ENCODE measurements at places on chromosomes 12 and 14.

DNA sequence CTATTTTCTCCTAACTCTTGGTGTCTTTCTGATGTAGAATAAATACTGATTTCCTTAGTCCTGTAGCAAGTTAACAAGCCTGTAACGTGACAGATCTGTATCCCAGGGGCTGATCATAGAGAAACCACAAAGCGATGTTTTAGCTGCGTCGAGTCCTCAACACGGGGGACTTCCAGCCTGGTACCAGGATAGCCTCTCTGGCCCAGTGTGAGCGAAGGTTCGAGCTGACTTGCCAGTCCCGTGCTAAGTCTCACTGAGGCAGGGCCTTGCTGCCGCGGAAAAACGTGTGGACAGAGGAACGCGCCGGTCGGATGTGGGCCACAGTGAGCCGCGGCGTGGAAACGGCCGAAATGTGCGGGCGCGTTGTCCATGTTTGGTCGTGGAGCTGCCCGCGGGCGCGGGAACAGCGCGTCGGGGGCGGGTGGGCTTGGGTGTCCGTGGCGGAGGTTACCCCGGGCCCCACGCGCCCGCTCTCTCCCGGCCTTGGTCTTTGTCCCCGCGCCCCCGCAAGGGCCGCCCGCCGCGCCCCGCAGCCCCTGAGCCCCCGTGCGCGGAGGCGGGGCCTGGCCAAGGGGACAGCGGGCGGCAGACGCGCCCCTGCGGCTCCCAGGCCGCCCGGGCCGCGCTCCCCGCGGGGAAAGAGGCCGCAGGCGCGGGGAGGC, 531 bp upstream of the EML1 start:
- DNase-seq = no peak

DNA sequence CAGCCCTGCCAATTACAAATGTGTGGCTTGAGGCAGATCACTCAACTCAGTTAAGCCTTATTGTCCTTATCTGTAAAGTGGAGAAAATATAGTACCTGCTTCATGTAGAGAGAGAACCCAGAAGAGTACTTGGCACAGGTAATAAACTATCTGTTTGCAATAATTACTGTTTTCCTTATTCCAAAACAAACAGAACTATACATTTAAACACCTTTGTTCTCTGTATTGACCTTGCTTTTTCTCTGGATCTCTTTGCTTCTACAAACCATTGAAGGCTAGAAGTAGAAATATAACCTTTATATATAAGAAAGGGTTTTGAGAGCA, 70.8 kb upstream of the SRSF5 start:
- no peak for DNase-seq

GRCh38 chr14:84112589-84112988, 1417.4 kb upstream of the FLRT2 start:
- no peak for DNase-seq

DNA sequence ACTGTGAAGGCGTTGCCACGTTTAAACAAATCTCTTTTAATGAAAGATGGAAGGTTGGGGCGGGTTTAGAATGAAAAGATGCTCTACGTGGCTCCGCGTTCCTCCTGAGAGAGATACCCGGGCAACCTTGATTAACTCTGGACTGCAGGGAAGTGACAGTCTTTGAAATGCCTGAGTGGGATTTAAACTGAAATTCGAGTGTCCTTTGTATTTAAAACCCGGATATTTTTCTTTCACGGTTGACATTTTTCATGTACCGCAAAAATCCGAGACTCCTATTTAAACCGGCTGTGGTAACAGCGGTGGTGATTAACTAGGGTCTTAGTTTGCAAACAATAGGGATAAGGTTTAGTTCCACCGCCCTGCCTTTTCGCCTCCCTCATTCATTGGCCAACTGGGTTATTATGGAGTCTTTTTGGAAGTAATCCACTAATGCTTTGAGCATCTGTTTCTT, 707 bp downstream of the G2E3 start:
- DNase-seq = peak; percentile 18

- no peak for DNase-seq
These were observed 126.7 kb downstream of the PHETA1 start for GRCh38 chr12:111242184-111242583.

DNA sequence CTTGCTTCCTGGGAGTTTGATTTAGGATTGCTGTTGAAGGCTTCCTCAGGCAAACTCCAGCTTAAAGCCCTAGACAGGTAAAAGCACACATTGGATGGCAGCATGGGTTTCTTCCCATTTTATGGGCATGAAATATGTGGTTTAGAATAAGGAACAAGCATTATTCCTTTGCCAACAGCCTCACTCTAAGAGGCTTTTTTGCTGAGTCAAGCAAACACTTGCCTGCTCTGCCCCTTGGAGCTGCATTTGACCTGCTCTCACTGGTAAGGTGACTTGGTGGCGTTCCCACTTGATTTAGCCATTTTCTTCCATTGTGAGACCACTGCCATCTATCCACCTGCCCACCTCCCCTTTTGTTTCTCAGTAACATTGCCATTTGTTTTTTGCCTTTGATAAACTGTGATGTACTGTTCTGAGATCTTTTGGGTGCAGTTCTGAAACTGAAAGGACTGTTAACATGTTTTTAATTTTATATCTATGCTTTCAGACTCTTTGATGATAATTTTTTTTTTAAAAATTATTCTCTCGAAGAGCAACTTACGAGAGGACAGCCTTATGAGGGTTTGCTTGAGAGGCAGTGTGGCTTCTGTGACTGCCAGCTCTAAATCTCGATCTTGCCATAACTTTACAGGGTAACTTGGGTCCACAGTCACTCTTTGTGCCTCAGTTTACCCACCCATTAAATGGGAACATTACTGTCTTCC, 92.6 kb downstream of the GALNT8 start:
- no peak for DNase-seq

DNA sequence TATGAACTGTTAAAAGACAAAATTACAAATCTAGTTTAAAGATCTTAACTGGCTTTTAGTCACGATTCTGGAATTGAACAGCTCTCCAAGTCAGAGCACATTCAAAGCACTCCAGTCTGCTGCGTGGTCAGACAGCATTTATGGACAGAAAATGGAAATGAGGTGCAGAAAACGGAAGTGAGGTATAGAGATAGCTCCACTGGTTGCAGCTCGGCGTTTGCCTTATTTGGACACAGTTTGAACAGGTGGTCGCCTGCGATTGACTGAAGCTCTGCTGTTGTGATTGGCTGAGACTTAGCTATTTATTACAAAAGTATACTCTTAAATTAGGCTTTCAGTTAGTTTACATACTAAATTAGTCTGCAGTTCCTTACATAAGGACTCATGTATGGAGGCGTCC, 28.3 kb downstream of the TRIM9 start:
- DNase-seq = no peak

- no peak for DNase-seq
These were observed 38.6 kb upstream of the ATF1 start for GRCh38 chr12:50725011-50725942.

DNA sequence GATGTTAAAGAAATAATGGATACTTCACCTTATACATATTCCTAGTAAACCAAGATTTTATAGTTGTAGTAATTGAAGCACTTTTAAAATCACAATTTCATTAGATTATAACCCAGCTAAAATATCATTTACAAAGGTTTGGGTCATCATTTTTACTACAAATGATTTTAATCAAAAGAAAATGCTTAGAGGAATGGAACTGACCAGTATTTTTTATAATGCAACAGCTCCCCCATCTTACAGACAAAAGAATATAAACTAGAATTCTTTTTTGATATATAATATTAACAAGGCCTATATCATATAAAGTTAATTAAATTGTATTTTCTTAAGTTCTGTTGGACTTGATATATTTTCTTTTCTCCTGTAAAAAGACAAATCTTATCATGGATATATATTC, 20.4 kb upstream of the LRFN5 start:
- DNase-seq = no peak

- peak; percentile 68 for DNase-seq
These were observed 1.5 kb upstream of the GALNT6 start for GRCh38 chr12:51392556-51393237.

- no peak for DNase-seq
These were observed 69.6 kb upstream of the DDX11 start for GRCh38 chr12:31003861-31004640.

- DNase-seq = no peak
These were observed 8.3 kb downstream of the ADCK1 start for GRCh38 chr14:77808250-77808649.

- no peak for DNase-seq
These were observed 21.8 kb downstream of the PLEKHA5 start for GRCh38 chr12:19151298-19151697.

DNA sequence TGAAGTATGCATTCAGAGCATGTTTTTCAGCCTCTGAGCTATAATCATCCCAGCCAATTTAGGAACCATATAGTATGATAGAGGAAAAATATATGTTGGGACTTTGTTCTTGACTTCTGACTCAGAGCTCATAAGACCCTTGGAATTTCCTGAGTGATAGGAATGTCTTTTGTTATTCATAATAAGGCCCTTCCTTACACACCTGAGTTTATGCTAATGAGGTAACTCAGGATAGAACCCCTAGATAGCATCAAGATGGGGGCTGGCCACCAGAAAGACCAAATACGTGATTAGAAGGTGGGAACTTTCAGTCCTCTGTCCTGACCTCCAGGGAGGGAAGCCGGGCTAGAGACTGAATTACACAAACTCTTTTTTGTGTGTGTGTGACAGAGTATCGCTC, 32.4 kb upstream of the PLEK2 start:
- DNase-seq = no peak

GRCh38 chr14:68377459-68377858, 415.4 kb downstream of the ZFP36L1 start:
- no peak for DNase-seq

- no peak for DNase-seq
These were observed 18.0 kb downstream of the HECTD1 start for GRCh38 chr14:31189346-31190218.

DNA sequence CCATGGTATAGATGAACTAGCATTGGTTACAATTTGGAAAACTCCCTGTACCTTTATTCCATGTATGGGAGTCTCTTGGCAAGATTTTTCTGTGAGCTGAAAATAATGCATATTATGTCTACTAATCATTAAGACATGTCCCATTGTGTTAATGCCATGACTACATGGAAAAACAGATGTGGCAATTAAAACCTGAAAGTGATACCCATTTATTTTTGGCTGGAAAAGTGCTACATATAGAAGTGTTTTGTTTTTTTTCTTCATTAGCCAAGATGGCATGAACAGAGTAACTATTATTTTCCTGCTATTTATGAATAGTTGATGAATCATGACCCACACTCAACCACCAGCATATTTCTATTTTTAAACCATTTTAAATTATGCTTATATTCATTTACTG, 58.2 kb downstream of the ALG10B start:
- DNase-seq = no peak

DNA sequence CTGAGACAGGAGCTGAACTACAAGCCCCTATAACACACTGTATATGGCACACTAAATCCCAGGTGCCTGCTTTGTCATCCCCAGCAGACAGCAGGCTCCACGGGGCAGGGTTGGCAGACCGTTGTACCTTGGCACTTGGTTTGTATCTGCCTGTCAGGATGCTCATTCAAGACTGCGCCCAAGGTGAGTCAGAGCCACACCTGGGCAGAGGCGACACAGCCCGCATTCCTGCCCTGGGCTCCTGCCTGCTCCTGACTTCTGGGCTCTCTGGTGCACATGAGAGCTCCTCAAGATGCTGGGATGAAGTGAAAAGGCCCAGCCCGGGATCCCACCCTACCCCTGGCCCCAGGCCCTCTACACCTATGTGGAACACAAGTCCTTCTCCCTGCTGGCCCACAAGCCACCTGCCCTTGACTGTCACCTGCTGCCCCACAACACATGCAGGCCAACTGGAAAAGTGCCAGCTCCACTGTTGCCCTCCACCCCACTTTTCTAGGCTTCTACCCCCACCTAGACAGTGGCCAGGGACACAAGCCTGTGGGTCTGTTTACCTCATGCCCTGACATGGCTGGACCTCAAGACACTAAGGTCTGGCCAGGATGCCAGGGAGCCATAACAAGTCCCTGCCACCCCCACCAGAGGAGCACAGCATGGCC, 30.8 kb upstream of the PNMA1 start:
- DNase-seq = no peak

DNA sequence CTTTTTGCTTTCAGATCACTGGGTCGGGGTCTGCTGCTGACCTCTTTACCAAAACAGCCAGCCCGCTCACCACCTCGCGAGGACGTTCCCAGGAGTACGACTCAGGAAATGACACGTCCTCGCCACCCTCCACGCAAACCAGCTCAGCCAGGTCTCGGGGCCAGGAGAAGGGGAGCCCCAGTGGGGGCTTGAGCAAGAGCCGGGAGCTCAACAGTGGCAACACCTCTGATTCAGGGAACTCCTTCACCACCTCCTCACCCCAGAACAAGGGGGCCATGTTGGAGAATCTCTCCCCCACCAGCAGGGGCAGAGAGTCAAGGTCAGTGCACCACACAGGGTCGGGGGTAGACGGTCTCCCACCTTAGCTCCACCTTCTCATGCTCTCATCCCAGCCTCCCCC, 33.4 kb upstream of the HSPB8 start:
- DNase-seq = no peak

GRCh38 chr12:54384591-54385041, at the start of gene ZNF385A:
Gene ZNF385A (minus strand): TSS chr12:54384733. CDS start chr12:54384514, 219 bp downstream.
- no peak for DNase-seq

GRCh38 chr12:94148739-94149118, 352 bp downstream of the PLXNC1 start:
- peak; percentile 59 for DNase-seq

GRCh38 chr14:51012055-51012454, 67.8 kb upstream of the PYGL start:
- no peak for DNase-seq

GRCh38 chr14:23556700-23557440, 799 bp downstream of the THTPA start:
- no peak for DNase-seq

DNA sequence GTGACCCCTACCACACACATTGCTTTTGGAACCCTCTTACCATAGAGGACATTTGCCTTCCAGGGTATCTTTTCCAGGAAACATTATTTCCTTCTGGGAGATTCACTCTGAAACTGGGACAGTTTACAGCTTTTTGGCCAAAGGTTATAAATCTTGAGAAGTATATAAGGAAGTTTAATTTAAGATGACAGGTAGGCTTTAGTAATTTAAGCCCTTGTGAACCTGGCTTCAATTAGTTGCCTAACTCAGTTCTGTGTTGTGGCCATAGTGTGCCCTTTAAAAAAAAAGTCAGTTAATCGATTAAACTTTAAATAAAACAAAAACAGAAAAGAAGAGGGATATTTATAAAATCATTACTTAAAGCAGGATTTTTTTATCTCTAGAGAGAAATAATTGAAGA, 142.9 kb downstream of the NAV3 start:
- DNase-seq = no peak

DNA sequence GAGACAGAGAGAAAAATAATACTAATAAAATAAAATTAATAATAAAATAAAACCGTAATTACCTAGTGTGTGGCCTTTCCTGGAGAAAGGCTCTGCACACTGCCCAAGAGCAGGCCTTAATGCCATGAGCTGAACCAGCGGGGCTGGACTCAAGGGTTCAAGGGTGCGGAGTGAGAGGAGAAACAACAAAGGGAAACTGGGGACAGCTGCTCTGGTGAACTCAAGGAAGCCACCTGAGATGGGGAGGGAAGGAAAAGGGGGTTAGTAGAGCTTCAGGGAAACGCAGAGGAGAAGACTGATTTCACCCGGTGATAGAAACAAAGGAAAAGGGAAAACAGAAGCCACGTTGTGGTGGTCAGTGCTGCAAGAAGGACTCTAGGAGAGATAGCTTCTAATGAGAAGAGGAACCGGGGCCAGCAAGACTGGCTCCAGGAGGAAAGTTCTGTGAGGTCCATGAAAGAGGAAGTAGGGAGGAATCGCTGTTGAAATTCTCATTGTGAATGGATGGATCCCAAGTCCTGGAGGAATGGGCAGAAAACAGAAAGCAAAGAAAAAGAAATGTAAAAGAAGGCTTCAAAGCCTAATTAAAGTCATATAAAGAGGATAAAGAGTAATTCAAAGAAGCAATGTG, 48.3 kb upstream of the BCL2L14 start:
- no peak for DNase-seq

GRCh38 chr12:119082496-119082895, 96.2 kb upstream of the HSPB8 start:
- DNase-seq = no peak

Data from HEK293T (cell line).